ENCODE measurements at places on chromosomes 4 and X. TPM values are rescaled to one million over a fixed set of nuclear protein-coding genes. Genes with fewer than 3 reads are reported as not detected.

- DNase-seq = no peak
Measured at GRCh38 chr4:99826016-99826415, 9.4 kb downstream of the DAPP1 start.

DNA sequence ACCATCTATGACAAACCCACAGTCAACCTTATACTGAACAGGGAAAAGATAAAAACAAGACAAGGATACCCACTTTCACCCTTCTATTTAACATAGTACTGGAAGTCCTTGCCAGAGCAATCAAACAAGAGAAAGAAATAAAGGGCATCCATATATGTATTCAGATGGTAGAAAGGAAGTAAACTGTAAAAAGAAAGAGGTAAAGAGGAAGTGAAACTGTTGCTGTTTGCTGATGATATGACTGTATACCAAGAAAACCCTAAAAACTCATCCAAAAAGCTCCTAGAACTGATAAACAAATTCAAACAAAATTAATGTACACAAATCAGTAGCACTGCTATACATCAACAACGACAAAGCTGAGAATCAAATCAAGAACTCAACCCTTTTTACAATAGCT lies 538.7 kb upstream of the PABPC4L start:
- no peak for DNase-seq

DNA sequence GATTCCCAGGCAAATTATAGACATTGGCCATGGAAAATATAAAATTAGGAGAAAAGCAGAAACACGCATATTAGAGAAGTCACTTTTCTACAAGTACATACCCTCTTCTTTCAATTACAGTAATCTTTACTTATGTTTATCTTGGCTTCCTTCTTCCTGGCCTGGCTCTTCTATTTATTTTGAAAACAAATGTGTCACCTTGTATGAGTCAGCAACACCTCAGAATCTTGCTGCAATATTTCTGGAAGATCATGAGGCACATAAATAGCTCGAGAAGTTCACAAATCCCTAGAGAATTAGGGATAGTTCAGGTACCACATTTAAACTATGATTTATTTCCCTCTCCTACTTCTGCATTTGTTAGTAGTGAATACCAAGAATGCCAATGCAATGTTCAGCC lies 124.6 kb downstream of the ANOS1 start:
- DNase-seq = peak; percentile 61

DNA sequence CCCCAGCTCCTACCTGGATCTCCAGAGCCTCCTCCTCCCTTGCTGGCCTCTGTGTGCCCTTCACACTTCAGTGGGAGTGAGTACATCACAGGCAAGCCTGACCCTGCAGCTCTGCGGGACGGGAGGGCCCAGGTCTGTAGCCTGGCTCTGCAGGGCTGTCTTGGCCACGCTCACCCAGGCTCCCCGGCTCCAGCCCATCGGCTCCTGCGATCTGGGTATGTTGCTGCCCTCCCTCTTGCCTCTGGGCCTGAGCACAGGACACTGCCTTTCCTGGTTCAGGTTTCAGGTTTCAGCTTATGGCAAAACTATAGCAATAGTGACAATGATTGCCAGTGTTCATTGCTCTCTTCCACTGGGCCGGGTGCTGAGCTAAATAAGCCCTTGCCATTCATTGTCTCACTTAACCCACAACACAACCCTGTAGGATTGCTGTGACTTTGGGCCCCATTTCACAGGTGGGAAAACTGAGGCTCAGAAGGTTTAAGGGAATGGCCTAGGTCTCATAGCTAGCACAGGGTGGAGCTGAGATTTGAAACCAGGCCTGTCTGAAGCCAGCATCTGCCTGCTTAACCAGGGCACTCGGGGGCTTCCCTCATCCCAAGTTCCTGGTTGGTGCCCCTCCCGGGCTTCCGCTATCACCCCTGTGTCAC lies 44.6 kb upstream of the SORCS2 start:
- DNase-seq = no peak

DNA sequence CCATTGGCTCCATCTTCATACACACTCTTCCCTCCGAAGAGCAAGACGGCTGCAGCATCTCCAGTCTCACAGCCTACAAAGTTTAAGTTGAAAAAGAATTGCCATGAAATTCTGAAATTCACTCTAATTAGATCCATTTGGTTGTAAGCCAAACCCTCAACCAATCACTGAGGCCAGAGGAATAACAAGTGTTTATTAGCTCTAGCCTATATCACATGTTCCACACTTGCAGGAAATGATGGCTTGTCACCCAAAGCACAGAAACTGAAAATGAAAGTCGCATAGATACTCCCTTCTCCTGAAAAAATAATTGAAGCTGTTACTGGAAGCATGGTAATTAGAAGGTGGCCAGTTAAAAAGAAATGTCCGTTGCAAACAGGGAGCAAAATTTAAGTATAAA lies 1071.8 kb downstream of the CCSER1 start:
- peak; percentile 67 for DNase-seq

GRCh38 chrX:84747516-84747915 lies 245.3 kb upstream of the HDX start:
- DNase-seq = no peak

DNA sequence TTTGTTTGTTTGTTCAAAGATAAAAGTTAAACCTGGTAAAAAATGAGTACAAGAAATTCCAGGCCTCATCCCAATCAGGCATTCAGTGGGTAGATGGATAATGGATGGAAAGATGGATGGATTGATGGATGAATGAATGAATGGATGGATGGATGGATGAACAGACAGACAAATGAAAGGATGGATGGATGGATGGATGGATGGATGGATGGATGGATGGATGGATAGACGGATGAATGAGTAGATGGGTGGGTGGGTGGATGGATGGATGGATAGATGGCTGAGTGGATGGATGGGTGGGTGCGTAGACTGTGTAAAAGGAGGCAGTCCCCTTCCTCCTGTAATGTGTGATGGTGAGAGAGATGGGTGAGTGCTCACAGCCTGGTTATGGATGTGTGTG lies 206.7 kb downstream of the FRMPD4 start:
- no peak for DNase-seq

DNA sequence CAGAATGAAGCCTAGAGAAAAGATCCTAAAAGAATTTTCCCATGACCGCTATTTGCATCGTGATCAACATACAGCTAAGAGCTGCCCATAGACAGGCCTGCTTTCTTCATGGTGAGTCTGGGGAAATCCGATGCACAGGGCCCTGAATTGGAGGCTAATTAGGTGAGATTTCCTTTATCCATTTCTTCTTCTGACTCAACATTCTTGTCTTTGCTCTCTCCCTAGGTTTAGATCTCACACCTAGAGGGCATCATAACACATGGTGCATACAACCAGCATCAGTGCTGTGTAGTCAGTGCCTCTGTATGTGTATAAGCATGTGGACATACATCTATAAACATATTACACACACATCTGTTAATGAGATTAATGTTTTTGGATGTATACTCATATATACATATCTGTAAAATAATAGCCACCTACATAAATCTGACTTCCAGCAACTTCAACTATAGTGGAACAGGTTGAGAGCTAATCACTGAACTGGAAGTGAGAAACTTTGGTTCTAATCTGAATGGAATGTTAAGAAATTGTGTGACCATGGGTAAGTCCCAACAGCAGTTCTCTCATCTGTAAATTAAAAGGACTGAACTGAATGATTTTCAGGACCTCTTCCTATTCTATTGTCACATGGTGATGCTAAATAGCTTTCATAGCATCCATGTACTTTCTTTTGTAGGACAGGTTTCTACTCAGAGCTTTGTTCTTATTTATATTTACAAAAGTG lies 17.5 kb downstream of the GATB start:
- no peak for DNase-seq

GRCh38 chr4:101114936-101115372 lies 232.4 kb downstream of the PPP3CA start:
- peak; percentile 97 for DNase-seq

DNA sequence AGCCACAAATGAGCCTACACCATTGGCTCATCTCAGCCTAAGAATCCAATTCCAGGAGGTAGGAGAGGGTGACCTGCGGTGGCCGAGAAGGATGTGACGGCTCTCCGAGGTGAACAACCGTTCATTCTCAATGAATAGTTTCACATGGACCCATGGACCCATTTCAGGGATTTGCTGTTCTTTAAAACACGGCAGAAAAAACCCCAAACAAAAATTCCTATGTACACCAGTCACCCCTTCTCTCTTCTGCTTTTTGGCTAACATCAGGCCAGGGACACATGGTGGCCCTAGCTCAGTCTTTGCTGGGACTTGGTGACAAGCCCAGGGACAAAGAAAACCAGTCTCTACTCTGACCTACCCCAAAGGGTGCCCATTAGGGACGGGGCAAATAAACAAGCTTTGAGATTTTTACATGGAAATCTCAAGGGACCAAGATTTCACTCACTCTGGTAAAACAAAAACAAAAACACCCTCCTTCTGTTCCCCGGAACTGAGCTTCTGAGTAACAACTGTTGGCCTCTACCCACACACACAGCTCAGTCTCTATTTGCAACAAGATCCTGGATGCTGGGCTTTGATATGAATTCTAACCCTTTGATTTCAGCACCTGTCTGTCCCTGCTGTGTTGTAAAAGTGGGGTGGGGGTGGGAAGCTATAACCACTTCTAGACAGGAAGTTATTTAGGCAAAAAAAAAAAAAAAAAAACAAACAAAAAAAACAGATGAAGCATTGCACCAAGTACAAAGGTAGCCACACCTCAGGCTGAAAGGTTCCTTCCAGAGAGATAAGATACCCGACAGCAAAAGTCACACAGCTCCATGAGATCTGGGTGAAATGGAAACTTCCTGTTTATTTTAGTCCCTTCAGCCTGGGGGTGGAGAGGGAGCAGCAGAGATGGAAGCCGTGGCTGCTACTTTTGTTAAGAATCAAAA lies 49.0 kb downstream of the DDX3X start:
- no peak for DNase-seq

Gene RPA4
- not detected for total RNA-seq

DNA sequence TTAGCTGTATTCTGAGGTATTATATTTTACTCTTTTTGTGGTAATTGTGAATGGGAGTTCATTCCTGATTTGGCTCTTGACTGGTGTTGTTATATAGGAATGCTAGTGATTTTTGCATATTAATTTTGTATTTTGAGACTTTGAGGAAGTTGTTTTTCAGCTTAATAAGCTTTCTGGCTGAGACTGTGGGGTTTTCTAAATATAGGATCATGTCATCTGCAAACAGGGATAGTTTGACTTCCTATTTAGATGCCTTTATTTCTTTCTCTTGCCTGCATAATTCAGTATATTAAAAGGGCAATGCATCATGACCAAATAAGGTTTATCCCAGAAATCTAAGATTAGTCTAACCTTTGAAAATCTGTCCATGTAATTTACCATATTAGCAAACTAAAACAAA lies 44.7 kb upstream of the EPGN start:
- no peak for DNase-seq

All from HT1080 (cell line).